B cell (primary cell): ENCODE measurements at places on chromosomes 5 and 9.

DNA sequence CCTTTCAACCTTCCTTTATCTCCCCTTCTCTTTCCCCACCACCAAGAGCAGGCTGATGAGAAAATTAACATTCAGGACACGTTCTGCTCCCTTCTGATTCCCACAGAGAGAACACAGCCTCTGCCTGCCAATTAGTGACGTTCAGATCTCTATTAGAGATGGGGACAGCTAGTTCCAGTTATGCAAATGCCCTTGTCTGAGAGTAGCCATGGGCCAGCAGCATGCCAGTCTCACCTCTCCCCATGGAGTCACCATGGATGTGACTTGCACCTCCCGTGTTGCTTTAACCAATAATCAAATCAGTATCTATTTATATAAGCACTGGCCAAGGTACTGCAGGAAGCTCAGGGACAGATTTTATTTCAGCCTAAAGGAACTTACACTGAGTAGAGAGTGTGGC lies 61.3 kb downstream of the KCNIP1 start:
- DNase-seq, result no peak

- peak; percentile 62 for DNase-seq
These were observed 168.5 kb downstream of the AUH start for GRCh38 chr9:91193087-91193657.

DNA sequence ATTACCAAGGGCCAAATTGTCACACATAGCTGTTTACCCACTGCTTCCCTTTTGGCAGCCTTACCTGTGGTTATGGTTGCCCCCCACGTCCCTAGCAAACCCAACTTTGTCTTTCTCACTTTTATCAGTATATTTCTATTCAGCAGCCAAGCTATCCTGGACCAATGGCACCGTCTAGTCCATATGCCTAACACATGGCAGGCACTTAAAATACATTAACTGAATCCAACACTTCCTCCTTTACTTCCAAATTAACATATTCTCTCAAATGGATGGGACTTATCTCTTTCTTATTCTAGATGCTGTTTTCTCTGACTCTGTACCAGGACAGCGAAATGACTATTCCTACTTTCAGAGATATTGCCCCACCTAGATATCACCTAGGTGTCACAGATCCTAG lies 50.9 kb upstream of the SLC44A1 start:
- no peak for DNase-seq

DNA sequence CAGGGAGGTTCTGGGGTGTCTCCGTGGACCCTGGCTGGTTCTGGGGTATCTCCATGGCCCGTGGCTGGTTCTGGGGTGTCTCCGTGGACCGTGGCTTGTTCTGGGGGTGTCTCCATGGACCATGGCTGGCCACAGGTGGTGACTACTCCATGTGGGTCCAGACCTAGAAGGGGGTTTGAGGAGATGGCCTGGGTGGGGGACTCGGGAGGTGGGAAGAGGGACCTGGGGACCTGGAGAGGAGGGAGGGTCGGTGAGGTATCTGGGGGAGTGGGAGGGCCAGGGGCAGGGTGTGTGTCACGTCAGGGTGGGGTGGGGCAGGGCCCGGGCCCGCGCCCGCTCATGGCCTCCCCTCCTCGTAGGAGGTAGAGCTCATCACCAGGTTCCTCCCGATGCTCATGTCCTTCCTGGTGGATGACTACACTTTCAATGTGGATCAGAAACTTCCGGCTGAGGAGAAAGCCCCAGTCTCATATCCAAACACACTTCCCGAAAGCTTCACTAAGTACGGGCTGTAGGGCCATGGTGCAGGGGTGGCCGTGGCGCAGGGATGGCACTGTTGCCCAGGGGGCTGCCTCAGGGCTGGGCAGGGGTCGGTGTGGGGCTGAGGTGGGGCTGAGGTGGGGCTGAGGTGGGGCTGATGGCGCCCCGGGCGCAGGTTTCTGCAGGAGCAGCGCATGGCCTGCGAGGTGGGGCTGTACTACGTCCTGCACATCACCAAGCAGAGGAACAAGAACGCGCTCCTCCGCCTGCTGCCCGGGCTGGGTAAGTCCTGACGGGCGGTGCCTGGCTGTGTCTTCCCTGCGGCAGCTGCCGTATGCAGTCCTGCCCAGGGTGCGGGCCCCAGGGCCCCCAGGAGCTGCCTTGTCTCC lies 10.7 kb upstream of the TOR4A start:
- no peak for DNase-seq

GRCh38 chr5:154470947-154471870 lies 6.8 kb downstream of the HAND1 start:
- no peak for DNase-seq

- peak; percentile 31 for DNase-seq
These were observed 7.1 kb upstream of the CD180 start for GRCh38 chr5:67203701-67204074.

DNA sequence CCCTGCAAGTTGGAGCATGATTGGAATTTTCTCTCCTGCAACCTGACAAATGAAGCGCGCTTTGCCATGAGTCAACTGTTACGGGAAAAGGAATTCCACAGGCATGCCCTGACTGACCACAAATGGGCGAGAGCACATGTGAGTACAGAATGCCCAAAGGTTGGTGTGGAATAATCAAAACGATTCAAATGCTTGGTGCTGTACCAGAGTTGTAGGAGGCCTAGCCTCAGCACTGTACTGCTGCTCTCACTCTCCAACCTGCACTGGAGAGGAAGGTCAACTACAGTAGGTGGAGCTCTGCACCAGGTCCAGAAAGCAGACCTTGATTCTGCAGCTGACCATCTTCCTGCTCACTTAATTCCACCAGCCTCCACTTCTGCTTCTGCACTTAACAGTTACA lies 406.9 kb upstream of the ACTBL2 start:
- DNase-seq, result no peak

DNA sequence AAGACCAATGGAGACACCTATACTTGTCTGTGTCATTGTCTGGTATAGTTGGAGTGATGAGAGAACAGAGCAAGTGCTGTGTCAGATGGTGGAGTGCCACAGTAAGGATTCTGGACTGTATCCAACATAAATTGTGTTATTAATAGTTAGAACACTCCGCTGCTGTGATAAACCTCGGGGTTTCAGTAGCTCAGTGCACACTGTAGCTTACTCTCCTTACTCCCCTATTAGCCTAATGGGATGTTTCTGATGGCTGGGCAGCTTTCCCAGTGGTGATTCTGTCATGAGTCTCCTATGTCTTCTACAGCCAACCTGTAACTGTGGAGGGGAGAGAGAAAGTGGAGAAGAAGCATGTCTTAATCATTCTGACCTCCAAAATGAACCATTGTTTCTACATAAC lies 127.6 kb upstream of the PTCH1 start:
- no peak for DNase-seq

DNA sequence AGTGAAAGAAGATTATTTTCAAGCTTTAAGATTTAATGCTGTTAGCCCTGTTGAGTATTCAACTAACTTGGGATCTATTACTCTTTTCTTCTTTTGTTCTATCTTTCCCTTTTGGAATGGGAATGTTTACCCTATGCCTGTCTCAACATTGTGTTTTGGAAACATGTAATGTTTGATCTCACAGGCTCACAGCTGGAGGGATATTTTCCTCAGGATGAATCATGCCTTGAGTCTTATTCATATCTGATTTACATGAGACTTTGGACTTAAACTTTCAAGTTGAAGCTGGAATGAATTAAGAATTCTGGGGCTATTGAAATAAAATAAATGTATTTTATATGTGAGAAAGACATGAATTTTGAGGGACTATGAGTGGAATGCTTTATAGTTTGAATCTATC lies 607.8 kb upstream of the PTGER4 start:
- DNase-seq, result no peak

DNA sequence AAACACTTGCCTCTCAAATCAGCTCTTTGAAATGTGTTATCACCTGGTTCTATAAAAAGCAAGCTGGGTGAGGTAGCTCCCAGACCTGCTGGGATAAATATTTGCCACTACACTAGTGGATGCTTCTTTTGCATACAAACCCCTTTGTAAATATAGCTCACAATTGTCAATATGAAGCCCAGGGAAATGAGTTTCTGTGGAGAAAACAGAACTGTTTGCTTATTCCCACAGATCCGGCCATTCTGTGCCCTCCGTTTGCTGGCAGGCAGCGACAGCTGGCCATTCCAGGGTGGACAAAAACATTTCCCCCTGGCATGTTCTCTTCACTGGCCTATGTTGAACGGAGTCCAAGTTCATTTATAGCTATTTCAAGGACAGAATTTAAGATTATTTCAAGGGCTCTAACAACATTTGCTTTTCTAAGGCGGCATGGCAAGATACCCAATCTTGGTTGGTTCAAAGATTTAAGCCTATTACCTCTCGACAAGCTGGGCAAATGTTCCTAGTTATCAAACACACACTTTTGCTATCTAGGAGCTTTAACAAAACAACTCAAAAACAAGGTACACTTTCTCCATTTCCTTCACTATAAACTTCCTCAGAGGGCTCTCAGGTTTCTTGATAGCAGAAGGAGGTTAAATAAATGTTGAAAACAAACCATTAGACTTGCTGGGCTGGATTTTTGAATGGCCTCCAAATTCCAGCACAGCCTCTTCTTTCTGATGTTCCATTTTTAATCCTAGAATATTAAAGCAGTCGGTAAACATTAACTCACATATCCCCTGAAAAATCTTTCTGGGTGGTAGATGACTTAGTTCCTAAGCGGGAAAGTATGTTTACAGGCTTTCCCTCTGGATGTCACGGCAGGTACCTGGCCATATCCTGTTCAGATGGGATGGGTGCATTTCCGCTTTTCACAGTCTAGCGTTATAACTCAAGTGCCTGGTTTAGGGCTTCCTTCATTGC lies 332.3 kb downstream of the PLK2 start:
- DNase-seq, result no peak

DNA sequence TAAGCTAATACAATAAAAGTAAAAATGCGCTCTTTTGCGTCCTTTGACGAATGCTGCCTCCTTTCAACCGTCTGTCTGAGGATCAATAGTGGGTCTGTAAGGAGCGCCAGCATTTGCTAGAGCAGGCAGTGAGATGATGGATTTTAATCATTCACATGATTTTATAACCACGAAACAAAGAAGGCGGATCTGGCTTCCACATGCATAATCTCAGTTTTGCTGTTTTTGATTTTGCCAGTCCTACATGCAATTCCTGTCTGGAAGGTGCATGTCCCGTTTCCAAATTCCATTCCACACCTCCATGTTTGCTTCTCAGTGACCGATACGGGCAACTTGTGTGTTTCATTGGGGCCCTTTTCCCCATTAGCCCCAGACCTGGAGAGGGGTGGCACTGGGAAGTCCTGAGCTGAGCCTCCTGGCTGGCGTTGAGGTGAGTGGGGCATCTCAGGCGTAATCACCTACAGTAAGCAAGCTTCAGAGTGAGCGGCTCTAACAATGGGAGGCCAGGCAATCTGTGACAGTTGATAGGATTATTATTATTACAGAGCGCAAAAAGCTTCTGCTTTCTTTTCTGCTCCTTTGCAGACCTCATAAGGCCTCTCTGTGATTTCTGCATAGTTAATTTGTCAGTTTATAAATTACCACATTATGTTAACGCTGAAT lies 405.4 kb downstream of the ZSWIM6 start:
- no peak for DNase-seq

GRCh38 chr9:530681-531080 lies 310.8 kb upstream of the DMRT1 start:
- DNase-seq, result no peak

GRCh38 chr5:159319363-159319762 lies 10.9 kb downstream of the IL12B start:
- DNase-seq, result no peak

DNA sequence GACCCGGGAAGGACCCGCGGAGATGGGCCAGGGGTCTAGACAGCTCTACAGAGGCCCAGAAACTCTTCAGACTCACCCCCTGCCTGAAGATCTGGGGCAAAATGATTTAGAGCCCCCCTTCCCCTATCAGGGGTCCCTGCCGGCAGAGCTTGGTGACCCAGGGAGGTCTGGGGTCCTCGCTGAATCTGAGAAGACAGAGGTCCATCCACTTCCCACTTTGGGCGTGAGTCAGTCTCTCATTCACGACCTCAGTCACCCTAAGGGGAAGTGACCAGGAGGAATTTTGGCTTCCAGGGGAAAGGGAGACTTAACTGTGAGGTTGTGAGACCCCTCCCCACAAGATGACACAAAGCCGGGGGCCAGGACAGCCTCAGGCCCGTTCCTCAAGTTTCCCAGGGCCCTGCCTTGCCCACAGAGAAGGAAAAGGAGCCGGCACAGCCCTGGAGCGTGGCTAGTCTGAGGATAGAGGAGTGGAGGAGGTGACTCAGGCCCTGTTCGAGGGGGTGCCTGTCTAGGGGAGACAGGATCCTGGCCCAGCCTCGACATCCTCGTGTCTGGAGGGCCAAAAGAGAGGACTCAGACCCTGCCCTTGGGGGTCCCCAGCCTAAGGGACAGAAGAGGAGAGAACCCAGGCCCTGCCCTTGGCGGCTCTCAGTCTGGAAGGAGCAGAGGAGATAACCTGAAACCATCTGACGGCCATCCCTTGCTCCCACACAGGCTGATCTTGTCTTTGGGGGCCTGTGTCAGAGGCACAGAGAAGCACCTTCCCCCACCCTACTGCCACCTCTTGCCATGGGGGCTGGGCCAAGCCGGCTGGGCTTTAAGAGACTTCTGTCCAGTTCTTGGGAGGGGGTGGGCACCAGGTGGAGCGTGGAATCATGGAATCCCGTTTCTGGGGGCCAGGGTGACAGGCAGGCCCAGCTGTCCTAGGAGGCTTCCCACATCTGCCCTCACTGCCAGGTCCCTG lies 889 bp downstream of the PDLIM4 start:
- DNase-seq, result no peak

GRCh38 chr5:119583684-119584083 lies 45.7 kb upstream of the FAM170A start:
- DNase-seq, result no peak

DNA sequence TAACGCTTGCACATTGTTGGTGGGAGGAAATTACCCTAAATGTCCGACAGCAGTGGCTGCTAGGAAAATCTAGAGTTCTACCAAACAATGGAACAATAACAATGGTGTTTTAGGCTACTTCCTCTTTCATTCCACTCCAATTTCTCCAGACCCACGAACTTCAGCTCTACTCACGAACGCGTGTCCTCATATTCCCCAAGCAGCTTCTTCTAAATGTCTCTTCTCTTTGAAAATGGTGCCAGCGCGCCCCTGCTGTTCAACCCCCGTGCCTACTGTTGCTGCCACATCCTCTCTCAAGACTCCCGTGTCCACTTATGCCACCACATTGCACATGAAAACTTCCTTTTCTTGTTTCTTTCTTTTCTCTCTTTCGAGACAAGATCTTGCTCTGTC lies 25.6 kb downstream of the OR2V2 start:
- DNase-seq, result peak; percentile 83

GRCh38 chr5:134114886-134115805 lies 665 bp downstream of the TCF7 start:
- no peak for DNase-seq

- no peak for DNase-seq
These were observed 31.7 kb downstream of the SARDH start for GRCh38 chr9:133706307-133707050.

GRCh38 chr5:157067005-157067404 lies 8.1 kb upstream of the HAVCR1 start:
- no peak for DNase-seq

DNA sequence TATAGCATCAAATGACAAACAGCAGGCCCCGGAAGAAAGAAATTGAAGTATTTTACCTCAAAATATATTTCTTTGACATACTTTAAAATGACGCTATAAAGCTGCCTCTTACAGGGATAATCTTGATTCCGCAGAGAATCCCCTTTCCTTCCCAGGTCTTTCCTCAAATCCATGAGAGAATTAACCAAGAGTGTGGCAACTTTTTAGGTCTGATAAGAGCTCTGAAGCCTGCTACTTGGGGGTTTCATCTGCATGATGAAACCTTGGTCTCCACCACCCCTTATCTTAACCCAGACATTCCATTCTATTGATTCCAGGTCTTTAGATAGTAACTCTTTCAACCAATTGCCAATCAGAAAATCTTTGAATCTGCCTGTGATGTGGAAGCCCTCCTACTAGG lies 173.8 kb downstream of the CEMIP2 start:
- DNase-seq, result no peak

- no peak for DNase-seq
These were observed 4.6 kb downstream of the EPB41L4B start for GRCh38 chr9:109316207-109316640.
